HS-27A (cell line): ENCODE measurements at places on chromosomes 4 and X.

GRCh38 chrX:135421932-135422809 is at the start of gene SMIM10L2A:
Gene SMIM10L2A, plus strand, starts transcription at chrX:135421944. Its CDS starts 188 bp downstream, at chrX:135422132.
- no peak for DNase-seq

GRCh38 chr4:38902695-38903094 is 35.1 kb downstream of the FAM114A1 start:
- peak; percentile 15 for DNase-seq

GRCh38 chr4:73730292-73730691 is 10.1 kb upstream of the CXCL8 start:
- no peak for DNase-seq

DNA sequence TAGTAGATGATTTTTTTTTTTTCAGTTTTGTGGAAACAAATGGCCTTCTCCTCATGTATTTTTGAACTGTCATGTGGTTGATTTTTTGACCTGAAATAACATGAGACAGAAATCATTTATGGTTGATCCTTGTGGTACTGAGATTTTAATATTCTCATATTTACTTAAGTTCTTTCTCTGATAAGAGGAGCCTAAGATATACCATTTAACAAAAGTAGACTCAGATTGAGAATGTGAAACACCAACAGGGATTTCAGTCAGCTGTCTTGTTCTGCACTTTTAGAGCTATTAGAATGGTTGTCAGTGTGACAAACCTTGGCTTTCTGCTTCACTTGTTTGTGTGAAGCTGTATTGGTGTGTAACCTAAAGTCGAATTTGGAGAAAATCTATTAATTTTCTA is 575.7 kb downstream of the SPOCK3 start:
- DNase-seq, result no peak
